Esophagus squamous epithelium (tissue), 5 donors: ENCODE measurements at places on chromosomes 5 and 9. TPM values are rescaled to one million over a fixed set of nuclear protein-coding genes. Genes with fewer than 3 reads are reported as not detected.

Gene ZNF622
- total RNA-seq, result 27.7 TPM

- DNase-seq, result no peak
Measured at GRCh38 chr9:91844701-91845291, 105.2 kb downstream of the ROR2 start.

GRCh38 chr9:78453450-78453849 lies 156.5 kb downstream of the PSAT1 start:
- no peak for DNase-seq

DNA sequence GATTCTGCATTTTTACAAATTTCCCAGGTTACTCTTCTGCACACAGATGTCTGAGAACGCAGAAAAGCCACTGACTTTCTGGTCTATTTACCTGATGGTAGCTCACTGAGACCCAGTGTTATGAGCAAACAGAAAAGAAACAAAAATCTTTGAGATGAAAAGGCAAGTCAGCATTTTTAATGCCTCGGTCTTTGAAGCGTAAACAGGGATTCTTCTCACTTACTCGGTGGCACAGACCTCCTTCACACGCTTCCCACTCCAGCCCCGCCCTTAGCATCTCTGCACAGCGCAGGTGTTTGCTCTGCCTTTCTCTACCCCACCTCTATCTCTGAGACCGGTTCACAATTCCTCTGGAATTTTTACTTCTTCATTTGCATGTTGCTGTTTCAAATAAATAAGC lies 195.0 kb upstream of the IRX1 start:
- DNase-seq, result no peak

Gene AGXT2
- not detected for total RNA-seq

- no peak for DNase-seq
Measured at GRCh38 chr5:175654339-175654738, 3.5 kb upstream of the HRH2 start.

DNA sequence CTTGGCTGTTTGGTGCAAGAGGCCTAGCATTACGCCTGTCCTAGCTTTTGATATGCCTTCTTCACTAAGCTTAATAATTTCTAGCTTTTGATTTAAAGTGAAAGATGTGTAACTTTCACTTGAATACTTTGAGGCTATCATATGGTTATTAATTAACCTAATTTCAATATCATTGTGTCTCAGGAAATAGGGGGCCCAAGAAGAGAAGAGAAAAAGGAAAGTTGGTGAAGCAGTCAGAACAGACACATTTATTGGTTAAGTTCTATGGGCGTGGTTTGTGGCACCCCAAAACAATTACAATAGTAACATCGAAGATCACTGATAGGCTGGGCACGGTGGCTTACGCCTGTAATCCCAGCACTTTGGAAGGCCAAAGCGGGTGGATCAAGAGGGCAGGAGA lies 40.9 kb upstream of the F2RL2 start:
- no peak for DNase-seq

Gene CCNO
- total RNA-seq, result 1.1 TPM

DNA sequence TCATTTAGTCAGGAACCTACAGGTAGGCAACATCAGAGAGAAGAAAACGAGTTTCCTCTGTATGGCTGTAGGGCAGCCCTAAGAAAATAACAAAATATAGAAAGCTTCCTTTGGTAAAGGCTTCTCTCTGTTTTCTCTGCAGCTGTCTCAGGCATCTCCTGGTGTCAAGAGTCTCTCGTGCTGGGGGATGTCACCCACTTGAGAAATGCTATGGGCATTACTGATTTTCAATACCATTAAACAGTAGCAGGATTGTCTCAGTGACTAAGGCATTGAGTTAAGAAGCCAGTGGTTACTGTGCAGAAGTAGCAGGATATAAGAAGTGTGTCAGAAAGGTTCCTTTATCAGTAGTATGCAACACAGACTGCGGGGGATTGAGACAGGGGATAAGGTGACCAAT lies 32.4 kb downstream of the LIFR start:
- no peak for DNase-seq

Gene FOXD4
- 0.19 TPM for total RNA-seq

GRCh38 chr9:99105152-99106043 lies 485 bp downstream of the TGFBR1 start:
- DNase-seq, result peak; percentile 15

GRCh38 chr5:97488126-97488668 lies 305.1 kb upstream of the RIOK2 start:
- no peak for DNase-seq

GRCh38 chr5:161530700-161531099 lies 15.8 kb downstream of the GABRB2 start:
- DNase-seq, result no peak

DNA sequence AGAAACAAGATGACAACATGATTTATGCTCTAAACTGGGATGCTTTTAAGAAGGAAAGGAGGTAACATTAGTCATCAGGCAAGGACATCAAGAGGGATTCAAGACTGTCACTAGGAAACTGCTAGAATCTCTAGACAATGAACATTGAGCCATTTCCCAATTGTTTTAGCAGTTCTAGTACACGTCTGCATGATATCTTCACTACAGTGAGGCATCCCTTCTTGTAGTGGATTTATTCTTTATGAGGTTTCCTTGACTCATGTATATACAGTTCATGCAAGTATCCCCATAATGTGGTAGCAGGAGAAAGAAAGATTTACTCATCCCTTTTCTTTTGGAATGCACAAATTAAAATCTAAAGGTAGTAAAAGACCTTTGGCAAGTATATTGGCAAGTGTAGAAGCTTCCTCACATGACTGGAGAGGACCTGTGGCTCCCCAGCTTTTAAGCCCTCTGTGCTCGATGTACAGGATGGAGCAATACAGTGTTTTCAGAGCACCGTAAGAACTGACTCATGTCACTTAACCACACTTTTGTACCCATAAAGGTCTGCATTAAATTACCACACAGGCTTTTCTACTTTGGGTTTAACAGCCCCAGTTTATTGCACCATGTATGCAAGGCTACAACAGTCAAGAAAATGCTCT lies 335.9 kb downstream of the SEMA5A start:
- no peak for DNase-seq

Gene ZDHHC11
- total RNA-seq, result 4.8 TPM

DNA sequence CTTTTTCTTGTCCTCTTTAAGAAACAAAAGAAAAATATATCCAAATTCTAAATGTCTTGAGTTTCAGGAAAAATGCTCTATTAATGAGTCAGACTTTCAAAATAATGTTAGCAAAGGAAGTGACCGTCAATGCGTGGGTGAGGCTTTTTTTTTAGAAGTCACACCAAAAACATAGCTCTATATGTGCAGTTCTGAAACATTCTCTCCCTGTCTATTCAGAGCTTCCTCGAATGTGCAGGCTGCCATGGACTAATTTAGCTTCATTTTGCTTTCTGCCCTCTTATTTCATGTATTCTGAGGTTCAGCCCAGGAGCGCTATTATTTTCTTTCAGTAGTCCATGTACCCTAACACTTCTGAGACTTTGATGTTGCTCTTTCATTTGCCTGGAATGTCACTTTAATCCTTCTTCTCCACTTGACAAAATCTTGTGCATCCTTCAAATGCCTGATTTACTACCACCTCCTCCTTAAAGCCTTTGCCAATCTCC lies 72.5 kb upstream of the RASA1 start:
- DNase-seq, result no peak

- DNase-seq, result no peak
Measured at GRCh38 chr9:20486552-20486951, 135.7 kb downstream of the MLLT3 start.

DNA sequence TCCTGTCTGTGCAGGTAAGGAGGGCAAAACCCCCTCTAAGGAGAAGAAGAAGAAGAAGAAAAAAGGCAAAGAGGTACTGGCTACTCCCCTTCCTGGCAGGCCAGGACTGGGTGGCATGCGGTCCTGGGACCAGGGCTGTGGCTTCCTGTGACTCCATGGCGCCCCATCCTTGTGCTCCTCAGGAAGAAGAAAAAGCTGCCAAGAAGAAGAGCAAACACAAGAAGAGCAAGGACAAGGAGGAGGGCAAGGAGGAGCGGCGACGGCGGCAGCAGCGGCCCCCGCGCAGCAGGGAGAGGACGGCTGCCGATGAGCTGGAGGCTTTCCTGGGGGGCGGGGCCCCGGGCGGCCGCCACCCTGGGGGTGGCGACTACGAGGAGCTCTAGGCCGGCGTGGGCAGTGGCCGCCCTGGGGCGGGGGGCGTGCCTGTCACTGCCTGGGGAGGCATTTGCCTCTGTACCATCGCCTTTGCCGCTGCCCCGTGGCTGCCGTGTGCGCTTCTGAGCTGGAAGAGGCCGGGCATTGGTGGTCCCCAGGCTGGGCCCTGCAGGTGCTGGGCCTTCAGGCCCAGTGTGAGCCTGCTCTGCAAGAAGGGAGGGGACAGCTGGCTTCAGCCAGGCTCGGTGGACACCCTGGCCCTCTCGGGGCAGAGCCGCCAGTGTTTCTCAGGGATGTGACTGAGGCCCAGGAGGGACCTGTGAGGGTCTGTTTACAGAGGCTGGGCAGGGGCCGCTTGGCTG lies 2.0 kb upstream of the AJM1 start:
- no peak for DNase-seq
